ENCODE measurements at places on chromosomes 13 and 19.

GRCh38 chr13:65999411-65999810, 1230.7 kb downstream of the PCDH9 start:
- no peak for ATAC-seq

- ATAC-seq: no peak
These were observed 1278.8 kb upstream of the MIR17HG start for GRCh38 chr13:90068658-90069057.

- no peak for ATAC-seq
These were observed 30.0 kb downstream of the VAV1 start for GRCh38 chr19:6802336-6803035.

- no peak for ATAC-seq
These were observed 12.3 kb upstream of the TNFSF13B start for GRCh38 chr13:108257248-108257647.

GRCh38 chr13:65336087-65336749, 1893.9 kb downstream of the PCDH9 start:
- no peak for ATAC-seq

- no peak for ATAC-seq
These were observed 113.0 kb downstream of the SOX1 start for GRCh38 chr13:112179995-112180394.

Data from motor neuron (in vitro differentiated cells).